Bronchial epithelial cell (primary cell): ENCODE measurements at places on chromosomes 1 and 21. TPM values are rescaled to one million over a fixed set of nuclear protein-coding genes. Genes with fewer than 3 reads are reported as not detected.

S100A7 gene
- total RNA-seq = 0.38 TPM in 1 of 2 replicates, not detected in the other

- no peak for DNase-seq
Measured at GRCh38 chr1:248013229-248013710, at the start of gene OR2L5. Gene OR2L5, plus strand, starts transcription at chr1:248013660. Its CDS starts 8,288 bp downstream, at chr1:248021948.

WDR3 gene
- 14.5 and 38.2 TPM in 2 replicates for total RNA-seq

DNA sequence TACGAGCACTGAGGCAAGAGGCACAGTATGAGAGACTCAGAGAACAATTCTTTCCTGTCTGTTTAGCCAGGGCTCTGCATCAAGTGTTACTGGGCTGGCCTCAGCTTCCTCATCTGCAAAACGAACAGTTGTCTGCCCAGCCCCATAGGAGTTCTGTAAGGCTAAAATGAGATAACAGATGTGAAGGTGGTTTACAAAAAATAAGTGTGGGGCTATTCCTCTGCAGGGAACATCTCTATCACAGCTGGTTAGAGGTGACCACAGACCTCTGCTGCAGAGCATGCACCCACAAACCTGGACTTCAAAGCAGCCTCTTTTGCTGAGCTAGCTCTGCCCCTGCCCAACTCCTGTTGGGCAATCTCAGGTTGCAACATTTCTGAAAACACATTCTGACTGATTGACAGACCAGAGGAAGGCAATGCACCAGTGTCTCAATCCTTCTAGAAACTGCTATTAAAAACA is 10.5 kb upstream of the OLIG1 start:
- DNase-seq = peak; percentile 29

GRCh38 chr1:31640964-31641363 is 3.7 kb downstream of the PEF1 start:
- no peak for DNase-seq

KAZN gene
- 4.4 and 4.7 TPM in 2 replicates for total RNA-seq

DNA sequence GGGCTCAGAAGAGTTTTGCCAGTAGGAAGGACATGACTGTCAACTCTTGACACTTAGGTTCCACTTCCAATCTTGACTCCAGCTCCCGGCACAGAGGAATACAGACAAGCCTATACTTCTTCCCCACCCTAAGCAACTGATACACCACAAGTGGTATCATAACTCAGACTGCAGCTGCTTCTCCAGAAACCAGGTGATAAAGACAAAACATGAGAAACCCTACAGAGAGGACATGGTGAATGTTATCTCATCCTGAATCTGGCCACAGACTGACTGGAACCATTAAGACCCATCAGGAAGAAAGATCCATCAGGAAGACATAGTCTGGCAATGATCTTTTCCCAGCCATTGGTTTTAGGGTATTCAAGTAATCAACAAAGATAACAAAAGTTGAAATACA is 13.8 kb downstream of the PAXBP1 start:
- no peak for DNase-seq

DNA sequence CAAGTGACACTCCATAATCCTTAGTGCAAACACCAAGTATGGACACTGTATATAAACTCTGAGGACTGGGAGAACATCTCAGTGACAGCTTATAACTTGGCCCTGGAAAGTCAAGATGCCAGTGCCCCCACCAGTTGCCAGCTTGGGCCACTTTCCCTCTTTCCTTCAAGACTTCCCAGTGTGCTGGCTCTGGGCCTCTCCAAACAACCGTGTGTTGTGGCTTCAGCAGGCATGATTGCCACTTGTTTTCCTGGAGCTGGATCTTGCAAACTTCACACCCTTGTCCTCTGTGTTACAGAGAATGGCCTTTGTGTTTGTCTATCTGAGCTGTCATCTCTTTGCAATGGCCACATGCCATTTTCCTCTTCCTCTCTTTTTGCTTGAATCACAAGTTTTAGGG is 37.0 kb downstream of the CCDC185 start:
- DNase-seq = no peak

GRCh38 chr21:21971384-21971783 is 973.2 kb downstream of the NCAM2 start:
- no peak for DNase-seq

HCRTR1 gene
- not detected in 2 replicates for total RNA-seq

GUCA2A gene
- not detected in 2 replicates for total RNA-seq

DNA sequence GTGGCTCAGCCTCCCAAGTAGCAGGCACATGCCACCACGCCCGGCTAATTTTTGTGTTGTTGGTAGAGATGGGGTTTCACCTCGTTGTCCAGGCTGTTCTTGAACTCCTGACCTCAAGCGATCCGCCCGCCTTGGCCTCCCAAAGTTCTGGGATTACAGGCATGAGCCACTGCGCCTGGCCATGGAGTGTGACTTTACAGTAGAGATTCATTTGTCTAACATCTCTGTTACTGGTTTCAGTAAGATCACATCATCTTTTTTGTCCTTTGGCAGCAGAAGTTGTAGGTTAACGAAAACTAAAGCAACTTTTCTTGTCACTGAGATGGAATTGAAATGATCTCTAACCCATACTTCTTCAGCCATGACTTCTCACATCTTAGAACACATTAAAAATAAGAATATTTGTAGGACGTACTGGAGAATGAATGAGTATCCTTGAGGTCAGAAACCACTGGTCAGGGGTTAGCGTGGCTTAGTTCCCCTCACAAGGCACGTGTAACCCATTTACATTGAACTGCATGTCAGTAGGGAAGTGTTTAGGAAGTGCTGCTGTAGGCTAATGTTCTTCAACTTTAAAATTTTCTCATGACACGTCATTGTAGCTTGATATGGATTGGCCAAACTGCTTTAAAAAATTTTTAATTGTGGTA is 75.9 kb downstream of the CAMTA1 start:
- DNase-seq = no peak

CCDC181 gene
- total RNA-seq = 0.26 TPM in 1 of 2 replicates, not detected in the other

MSTO1 gene
- total RNA-seq = 39.3 and 69.0 TPM in 2 replicates

DNA sequence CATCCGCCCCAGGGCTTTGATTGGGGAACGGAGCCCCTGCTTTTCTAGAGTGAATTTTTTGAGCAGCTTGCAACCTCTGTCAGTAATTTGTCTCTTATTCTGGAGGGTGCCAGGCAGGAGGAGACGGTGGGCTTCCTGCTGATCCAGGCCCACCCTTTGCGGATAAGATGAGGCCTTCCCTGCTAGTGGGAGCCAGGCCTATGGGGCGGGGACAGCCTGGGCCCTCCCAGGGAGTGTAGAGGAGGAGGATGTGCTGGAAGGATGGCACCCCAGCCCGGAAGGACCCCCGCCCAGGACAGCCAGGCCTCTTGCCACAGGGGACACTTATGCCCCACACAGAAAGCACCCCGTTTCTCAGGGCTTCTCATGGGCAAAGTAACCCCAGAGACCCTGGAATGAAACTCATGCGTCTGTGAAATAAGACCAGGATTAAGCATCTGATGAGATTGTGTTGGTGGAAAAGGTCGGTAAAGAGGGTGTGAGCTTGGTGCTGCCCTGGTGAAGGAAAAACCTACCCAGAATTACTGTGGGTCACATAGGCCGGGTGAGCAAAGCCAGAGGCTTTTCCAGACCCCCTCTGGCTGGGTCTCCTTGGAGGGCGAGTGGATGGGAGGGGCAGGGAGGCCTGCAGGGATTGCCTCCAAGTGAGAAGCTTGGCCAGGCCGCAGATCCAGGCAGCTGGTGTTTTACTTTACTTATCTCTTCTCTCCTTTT is 118.7 kb downstream of the SIK1 start:
- DNase-seq = no peak

DNA sequence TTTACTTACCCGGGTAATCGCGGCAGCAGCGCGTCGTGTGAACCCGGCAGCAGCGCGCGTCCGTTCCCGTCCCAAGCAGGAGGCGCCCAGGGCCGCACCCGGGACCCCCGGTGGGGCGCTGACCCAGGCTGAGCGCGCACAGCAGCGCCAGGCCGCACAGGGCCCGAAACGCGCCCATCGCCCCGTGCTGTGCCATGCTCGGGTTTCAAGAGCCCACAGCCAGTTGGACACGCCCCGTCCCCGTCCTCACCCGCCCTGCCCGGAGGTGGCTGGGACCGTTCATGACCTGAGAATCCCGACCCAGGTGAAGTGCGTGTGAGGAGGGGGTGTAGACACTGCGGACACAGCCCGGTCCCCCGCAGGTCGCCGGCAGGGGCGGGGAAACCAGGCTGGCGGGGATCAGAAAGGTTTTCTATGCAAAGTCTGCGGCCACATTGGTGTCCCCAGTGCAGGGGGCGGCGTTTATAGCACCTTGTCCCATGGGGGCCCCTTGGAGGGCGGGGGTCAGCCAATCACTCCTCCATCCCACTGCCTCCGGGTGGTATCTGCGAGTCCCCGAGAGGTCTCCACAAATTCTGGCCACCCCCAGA is at the start of gene TNFRSF18:
TNFRSF18 (minus strand) TSS at position 217 of the 590 bp plus-strand sequence; CDS start at position 196, 21 bp downstream.
- DNase-seq = no peak

C1orf105 gene
- total RNA-seq = not detected in 2 replicates

DNA sequence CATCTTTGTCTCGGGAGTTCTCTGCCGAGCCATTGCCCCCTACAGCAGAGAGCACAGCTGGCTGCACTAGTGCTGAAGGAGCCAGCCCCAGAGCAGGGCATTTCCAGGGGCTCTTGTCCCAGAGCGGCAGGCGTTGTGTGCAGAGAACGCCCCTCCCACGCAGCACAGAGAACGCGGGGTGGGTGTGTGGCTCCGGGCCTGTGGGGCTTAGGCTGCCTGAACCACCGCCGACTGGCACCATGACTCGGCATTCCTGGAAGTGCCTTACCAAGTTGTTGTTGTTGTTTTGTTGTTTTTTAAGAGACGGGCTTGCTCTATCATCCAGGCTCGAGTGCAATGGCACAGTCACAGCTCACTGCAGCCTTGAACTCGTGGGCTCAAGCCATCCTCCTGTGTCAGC is 15.8 kb upstream of the DIP2A start:
- DNase-seq = no peak

DNA sequence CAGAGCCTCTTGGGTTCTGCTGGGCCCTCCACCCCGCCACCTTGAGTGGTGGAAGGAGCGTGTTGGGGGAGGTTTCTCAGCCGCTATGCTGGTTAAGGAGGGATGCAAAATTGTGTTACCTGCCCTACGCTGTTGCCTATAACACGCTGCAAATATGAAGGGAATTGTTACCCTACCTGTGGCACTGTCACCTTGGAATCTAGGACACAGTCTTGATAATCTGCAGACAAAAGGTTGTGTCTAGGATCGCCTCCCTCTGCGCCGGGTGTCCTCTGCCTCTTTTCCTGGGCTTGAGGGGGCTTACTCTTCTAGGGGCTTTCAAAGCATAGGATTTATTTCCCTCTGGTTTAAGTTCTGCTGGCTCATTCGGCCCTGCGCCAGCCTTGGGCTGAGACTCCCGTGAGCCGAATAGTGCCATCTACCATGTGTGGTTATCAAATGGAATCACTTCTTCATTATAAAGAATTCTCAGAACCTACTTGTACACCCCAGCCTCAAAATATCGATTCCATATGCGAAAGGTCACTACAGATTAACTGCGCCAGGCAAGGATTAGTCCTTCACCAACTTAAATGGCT is 697 bp downstream of the SLC22A15 start:
- peak; percentile 20 for DNase-seq

DNA sequence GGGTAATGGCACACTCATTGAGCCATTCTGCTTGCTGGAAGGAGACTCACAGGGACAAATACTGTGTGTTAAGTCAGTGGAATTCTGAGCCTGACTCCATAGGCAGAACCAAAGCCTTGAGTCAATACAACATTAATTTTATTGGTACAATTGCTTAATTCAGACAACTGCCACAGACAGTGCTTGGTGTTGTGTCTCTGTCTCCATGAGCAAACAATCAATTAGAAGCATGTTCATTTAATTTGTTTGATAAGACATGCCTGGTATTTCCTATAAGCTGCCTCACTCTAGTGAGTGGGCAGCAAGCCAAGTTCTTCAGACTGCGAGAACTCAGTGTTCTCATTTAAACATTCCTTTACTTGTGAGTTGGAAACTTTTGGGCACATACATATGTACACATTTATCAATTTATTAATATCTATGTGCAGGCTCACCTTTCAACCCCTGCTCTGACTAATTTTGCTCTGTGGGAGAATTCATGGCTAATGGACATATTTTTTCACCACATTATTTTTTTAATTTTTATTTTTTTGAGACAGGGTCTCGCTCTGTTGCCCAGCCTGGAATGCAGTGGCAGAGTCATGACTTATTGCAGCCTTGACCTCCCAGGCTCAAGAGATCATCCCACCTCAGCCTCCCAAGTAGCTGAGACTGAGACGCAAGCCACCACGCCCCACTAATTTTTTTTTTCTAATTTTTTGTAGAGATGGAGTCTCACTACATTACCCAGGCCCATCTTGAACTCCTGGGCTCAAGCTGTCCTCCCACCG is 4.5 kb upstream of the SRSF10 start:
- DNase-seq = peak; percentile 73

NBPF15 gene
- 29.0 and 29.7 TPM in 2 replicates for total RNA-seq

DNA sequence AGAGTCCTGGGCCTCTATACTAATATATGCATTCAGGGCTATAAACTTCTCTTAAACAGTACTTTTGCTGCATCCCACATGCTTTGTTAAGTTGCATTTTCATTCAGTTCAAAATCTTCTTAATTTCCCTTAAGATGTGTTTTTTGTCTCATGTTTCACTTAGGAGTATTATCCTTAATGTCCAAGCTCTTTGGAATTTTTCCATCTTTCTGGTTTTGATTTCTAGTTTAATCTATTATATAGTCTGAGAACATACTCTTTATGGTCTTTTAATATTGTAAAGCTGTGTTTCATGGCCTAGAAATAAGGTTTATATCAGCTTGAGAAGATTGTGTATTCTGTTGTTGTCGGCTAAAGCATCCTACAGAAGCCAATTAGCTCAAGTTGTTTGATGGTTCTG is 1041.8 kb downstream of the PLA2G4A start:
- no peak for DNase-seq

- no peak for DNase-seq
Measured at GRCh38 chr1:47469390-47469759, 31.5 kb downstream of the FOXD2 start.
